ENCODE measurements at places on chromosomes 7 and 10.

DNA sequence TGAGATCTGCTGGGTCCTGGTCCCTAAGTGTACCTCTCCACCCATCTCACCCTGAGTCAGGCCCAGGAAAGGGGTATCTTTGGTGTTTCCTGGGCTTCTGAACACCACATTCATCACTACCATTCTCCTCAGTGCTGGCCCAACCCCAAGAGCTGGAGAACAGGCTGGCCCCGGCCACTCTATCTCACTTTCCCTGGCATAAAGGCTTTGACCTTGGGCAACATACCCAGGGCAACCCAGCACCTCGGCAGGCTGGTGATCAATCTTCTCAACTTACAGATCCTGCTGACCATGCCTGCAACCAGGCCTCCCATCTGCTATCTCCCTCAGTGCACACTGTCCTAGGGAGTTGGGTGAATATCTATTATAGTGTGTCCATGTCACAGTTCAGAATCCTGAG lies 2.1 kb downstream of the VSIR start:
- DNase-seq, result no peak

DNA sequence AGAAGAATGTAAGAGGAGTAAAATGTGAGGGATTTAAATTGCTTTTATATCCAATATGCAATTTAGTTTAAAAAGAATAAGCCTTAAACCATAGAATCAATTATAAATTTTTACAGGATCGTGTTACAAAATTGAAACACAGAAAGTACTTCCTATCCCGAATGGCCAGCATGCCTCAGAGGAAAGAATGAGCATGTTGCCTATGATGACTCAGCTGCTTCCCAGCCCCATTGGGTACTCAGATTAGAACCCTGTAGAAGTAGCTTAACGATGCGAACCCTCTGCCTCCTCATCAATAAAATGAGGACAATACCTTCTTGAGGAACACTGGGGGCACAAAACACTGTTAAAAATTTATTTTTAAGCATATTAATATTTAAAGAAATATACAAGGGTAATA lies 113.4 kb upstream of the CDK1 start:
- DNase-seq, result no peak

DNA sequence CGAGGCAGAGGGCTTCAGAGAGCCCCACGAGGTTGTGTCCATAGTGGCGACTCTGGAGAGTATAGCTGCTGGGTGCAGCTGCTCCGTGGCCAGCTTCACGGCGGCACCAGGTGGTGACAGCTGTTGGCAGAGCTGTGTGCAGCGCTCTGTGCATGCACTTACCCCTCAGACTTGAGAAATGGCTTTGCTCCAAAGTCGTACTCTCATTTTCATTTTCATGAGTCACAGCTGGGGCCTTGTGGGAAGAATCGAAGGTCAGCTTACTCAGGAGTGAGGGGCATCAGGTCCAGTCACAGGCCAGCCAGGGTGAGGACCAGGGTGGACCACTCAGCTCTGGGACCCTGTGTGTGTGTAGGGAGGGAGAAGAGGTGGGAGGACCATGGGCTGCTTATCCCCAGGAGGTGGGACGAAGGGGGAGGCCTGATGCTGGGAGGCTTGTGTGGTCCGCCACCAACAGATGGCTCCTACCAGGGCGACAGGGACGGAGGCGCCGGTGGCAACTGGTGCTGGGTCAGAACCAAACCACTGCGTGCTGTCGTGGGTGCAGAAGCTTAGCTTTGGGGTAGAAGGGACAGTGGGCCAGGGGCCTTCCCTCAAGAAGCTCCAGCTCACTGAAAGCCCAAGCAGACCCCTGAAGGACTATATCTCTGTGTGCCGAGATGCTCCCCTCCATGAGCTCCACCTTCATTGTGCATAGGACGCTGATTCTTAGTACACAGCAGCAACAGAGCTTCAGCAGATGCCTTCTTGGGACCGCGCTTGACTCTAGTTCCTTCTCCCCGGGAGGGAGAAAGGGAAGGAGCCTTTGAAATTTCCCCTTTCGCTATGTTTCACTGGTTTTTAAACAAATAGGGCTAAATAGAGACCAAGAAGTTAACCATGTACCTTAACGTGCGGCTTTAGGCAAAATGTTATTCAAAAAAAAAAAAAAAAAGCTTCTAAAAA lies 225.0 kb downstream of the CELF2 start:
- DNase-seq, result peak; percentile 43

DNA sequence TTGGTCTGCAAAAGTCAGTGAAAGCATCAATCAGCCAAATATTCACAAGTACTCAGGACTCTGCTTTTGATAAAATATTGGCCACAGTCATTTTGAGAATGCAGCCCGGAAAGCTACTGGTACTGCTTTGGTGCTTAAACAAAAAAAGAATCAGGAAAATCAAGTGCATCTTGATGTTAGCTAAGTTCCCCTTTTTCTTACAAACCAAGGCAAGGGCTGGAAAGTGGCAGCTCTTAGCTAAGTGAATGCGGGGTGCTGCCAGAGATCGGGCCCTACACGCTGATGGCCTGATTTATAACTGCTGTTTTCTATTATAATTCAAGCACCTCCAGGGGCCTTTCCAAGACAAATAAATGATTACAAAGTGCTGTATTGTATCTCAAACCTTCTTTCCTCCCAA lies 136.8 kb upstream of the MGMT start:
- DNase-seq, result no peak

- DNase-seq, result no peak
These were observed 1.2 kb downstream of the HOGA1 start for GRCh38 chr10:97585439-97585811.

DNA sequence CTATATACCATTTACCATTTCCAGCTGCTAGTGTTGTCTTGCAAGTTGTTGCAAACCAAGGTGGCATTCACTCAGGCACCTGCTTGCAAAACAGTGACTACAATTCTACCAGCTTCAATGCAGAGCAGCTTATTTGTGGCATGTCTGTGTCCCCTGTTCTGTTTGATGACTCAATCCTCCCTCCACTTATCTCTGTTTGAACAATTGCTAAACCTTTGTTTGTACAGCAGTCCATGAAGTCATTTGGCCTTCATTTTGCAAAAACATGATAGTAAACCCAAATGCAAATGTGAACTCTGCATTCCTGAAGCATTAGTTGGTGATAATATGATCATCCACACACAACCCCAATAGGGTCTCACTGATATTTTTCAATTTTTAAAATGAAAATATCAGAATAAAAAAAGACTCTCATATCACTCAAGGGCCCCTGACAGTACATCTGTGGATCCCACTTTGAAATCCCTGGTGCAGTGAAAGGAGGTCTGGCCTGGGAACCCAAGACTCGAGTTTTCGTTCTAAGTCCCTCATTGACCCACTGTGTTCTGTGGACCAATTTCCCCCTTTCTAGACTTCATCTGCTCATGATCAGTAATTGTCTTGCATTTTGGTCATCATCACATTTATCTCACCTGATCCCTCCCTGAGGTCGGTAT lies 425.4 kb downstream of the RPS24 start:
- DNase-seq, result no peak

DNA sequence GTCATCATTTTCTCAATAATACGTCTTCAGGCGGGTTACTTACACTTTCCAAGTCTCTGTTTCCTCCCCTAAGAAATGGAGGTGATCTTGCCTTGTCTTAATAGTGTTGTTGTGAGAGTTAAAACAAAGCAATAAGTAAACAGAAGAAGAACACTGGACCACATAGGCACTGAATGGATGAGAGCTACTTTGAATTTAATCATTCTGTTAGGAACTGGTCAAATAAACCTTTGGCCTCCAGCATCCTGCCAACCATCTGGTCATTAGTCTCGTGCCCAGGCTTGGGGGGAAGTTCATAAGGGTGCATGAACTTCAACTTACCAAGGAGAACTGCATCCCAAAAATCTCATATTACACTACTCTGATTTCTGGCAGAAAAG lies 109.4 kb upstream of the C7orf33 start:
- DNase-seq, result no peak

DNA sequence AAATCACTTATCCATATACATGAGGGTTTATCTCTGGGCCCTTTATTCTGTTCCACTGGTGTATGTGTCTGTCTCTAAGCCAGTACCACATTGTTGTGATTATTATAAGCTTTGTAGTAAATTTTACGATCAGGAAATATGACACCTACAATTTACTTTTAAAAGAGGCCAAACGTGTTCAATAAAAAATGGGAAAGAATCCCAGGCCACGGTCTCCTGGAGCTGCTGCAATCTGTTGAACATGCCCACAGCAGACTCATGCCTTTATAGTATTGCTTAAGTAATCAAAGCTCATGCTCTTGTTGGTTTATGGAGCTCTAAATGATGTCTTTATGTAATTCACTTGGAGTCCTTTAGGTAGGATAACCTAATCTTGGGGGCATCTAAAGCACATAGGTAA lies 273.0 kb downstream of the ZMYND11 start:
- DNase-seq, result no peak

DNA sequence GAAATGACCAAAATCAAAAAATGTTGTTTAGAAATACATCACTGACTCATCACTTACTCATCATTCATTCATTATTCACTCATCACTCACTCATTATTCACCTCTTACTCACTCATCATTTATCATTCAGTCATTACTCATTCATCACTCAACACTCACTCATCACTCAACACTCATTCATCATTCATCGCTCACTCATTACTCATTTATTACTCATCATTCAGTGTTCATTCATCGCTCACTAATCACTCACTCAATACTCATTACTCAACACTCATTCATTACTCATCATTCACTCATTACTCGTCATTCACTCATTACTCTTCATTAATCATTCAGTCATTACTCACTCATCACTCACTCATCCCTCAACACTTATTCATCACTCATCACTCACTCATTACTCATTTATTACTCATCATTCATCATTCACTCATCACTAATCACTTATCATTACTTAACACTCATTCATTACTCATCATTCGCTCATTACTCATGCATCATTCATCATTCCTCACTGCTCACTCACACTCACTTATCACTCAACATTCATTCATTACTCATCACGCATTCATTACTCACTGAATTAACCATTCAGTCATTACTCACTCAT lies 238.5 kb downstream of the ADARB2 start:
- DNase-seq, result no peak

GRCh38 chr10:90197766-90198165 lies 496.4 kb downstream of the KIF20B start:
- no peak for DNase-seq

GRCh38 chr10:93826355-93826754 lies 67.4 kb upstream of the SLC35G1 start:
- DNase-seq, result no peak

DNA sequence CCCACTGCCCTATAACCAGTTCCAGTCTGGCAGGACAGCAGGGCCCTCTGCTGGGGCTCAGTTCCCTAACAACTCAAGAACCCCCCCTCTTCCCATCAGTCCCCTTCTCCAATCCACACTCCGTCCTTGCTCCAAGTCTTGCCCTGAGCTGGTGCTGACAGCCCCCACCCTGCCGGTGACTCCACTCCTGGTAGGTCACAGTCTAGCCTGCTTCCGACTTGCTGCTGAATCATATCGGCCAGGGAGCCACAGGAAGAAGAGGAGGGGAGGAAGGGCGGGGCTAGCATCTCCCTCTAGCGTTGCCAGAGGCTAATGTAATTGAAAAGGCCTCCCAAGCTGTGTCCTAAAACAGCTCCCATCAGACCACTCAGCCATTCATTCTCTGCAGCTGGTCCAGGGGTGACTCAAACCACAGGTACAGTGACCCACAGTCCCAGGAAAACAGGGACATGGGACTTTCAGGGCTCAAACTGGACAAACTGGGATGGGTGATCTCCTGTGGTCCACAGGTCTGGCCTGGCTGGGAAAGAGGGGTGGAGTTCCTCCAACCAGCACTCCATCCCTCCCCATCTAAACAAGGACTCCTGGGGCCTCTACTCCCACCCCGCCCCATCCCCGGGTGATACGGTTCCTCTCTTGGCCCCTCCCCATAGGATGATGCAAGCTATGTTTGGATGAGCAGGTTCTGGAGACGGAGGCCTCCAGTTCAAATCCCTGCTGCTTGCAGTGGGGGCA lies 158.8 kb downstream of the SH3PXD2A start:
- DNase-seq, result peak; percentile 81

DNA sequence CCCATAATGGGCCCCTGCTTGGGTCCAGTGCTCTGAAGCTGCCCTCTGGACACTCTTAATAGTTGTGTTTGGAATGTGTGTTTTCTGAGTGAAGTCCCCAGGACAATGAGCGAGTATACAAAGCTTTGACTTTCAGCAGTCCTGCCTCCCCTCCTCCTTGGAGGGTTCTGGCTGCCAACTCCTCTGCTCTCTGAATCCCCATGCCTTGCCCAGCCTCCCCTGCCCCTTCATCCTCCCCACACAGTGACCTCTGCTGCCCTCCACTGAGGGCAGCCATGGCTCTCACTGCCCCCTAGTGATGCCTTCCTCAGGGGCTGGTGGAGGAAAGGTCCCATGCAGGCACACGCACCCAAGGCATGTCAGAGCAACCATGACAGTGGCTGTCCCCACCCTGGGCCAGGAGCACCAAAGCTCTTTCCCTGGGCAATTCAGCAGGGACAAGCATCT lies 40.9 kb downstream of the FRMPD2 start:
- no peak for DNase-seq

GRCh38 chr7:112421666-112422486 lies 28.4 kb upstream of the IFRD1 start:
- no peak for DNase-seq

DNA sequence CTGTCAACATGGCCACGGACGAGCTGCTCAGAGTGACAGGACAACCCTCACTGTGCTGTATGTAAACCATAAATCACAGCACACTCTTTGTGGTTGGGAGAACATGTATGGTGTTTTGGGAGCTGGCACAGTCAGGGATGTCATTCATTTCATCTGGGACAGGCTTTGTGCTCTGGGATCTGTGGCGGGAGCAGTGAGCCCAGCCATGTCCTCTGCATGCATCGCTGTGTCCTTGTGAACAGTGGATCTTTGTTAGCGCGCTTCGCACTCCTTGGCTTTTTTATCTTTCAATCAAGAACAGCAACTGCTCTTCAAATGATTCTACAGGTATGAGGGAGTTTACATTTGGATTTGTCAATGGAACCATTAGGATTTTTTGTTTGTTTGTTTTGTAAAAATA lies 7.1 kb downstream of the CCM2 start:
- no peak for DNase-seq

DNA sequence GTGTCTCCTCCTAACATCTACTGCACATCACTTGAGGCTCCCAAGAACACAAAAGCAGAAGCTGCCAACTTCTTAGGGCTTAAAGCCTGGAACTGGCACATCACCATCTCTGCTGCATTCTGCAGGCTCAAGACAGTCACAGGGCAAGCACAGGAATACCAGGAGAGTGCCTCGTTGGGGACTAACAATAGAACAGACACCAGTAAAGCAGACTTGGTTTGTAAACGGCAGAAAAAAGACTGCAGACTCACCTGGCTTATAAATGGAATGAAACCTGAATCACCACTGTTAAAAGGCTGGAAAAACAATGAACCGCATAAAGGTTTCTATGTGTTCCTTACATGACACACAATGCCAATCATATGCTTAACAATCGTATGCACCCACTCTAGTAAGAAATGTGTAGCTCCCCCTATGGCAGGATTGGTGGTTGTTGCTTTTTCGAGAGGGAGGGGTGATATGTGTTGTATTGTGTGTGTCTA lies 12.8 kb downstream of the RHEB start:
- DNase-seq, result no peak

DNA sequence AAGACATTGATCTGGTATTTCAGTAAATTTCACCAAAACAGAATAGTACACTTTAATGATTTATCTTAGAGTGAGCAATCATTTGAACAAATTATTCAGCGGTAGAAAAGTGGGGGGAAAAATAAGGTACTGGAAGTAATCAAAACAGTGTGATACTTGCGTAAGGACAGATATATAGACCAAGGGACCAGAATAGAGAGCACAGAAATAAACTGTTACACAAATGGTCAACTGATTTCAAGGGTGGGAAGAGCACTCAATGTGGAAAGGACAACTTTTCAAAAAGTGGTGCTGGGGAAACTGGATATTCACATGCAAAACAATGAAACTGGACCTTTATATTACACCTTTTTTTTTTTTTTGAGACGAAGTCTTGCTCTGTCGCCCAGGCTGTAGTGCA lies 119.9 kb downstream of the NRBF2 start:
- DNase-seq, result no peak
